ENCODE measurements at places on chromosomes 12 and 14.
A peak's percentile ranks its signal among the peaks of the same experiment; 100 is the strongest.

DNA sequence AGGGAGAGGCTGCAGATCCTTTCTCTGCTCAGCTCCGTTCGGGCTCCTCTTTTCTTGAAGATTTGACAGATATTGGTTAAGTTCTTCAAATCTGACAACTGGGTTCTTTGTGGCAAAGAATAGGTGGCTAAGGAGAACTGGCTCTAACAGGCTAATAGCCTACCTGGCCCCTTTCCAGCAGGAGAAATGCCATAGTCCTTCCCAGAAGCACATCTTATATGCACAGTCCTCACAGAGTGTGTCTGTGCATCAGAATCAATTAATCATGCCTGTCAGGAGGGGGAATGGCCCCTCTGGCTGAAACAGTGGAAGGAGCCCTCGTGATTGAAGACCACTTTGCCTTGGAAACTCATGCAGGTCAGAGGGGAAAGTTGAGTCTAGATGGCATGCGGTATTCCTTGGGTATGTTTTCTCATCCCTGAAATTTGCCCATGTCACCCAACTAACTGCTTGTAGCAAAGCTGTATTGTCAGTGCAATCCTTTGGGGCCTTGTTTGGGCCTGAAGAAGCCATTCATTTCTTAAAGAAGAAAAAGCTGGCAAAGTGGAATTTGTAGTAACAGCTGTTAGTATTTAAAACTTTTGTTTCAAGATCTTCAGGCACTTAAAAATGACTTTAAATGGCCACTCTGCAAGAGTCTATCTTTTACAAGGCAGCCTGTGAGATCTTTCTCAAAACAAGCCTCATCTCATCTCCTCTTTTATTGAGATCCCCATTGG is 251.5 kb downstream of the ZFP36L1 start:
- DNase-seq = no peak

DNA sequence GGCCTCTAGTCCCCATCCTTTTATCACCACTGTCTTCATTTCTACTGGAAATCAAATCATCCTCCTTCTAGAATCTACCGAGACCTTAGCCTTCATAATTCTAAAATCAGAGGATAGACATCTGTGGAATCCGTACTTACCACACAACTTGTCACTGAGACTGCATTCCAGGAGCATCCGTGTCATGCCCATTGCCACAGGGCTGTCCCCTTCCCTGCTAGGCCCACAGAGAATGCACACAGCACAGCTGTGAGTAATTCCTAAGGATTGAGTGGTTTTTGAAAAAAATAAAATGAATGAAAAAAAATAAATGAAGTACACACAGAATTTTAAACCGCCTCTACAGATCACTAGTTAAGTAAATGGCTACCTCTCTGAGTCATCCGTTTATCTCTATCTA is 21.0 kb upstream of the MAGOHB start:
- DNase-seq = no peak

DNA sequence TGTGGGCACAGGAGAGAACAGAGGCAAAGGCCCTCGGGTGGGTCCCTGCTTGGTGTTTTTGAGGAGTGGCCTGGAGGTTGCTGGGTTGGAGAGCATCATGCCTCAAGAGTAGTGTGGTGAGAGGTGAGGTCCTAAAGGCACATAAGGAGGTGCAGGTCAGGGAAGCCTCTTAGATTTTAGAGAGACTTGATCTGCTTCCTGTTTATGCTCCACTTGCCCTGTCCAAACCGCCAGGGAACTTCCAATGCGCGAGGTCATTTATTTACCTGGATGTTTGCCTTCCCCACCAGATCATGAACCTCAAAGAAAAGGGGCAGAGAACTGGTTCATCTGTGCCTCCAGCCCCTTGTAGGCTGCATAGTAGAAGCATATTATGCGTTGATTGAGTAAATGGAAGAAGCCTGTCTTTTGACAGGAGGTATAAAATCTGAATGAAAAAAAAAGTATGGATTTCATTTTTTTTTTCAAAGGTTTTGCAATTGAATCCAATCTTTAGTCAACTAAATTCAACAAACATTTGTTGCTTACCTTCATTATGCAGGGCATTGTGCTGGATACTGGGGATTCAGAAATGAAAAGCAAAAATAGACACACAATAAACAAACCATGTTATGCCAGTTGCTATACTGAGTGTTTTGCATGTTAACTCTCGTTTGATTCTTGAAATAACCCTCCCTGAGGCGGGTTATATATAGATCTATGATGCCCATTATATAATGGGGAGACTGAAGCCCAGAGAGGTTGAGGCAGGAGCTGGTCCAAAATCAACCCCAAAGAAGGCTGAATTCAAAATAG is 485.2 kb downstream of the VRK1 start:
- DNase-seq = no peak

GRCh38 chr14:51697848-51698247 is 46.1 kb downstream of the FRMD6 start:
- DNase-seq = no peak

GRCh38 chr14:103058164-103059055 is 1.1 kb upstream of the CDC42BPB start:
- DNase-seq = no peak

GRCh38 chr12:3705354-3705675 is 47.6 kb downstream of the CRACR2A start:
- DNase-seq = no peak

DNA sequence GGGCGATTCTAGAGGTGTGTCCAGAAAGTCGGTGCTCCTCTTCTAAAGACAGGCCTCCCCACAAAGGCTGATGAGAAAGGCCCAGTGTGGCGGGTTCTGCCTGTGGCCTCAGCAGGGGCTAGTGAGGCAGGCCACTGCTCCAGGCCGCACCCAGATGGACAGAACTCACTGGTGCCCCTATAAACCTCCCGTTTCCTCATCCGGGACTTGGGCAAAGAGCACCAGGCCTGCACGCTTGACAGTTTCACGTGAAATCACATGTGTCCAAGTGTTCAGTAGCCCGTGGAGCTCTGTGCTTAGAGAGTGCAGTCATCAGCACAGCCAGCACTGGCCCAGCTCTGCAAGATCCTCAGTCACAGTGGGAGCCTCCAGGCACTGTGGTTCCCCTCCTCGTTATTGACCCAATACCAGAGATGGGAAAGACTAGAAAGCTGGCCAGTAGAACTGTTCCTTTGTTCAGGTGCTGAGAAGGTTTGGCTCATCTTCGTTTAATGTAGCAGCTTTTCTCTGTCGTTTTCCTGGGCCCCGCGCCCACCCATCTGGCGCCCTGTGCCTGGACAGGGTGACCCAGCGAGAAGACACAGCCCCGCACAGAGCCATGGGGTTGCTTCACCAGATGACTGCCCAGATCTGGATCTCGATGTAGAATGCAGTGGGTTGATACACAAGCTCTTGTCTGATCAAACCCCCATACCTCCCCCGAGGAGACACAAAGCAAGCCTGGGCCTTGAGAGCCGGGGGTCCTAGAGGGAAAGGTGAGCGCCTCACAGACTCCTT is 26.3 kb downstream of the IL31 start:
- no peak for DNase-seq

- no peak for DNase-seq
Observed at GRCh38 chr12:94265966-94266745, 117.8 kb downstream of the PLXNC1 start.

DNA sequence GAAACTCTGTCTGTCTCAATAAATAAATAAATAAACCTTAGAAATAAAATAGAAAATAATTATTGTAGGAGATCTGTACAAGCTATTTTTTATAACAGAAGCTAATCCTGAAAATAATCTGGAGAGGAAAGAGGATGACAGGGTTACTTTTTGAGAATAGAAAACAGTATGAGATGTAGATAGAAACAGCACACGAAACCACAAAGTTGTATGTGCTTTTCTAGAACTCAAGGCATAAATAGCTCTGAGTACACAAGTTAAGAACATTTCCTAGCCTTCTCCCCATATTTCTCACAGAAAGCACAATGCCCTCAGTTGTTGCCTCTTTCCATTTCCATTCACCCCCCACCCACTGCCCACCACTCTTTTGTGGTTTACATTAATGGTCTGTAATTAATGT is 35.7 kb downstream of the SLC38A4 start:
- no peak for DNase-seq

DNA sequence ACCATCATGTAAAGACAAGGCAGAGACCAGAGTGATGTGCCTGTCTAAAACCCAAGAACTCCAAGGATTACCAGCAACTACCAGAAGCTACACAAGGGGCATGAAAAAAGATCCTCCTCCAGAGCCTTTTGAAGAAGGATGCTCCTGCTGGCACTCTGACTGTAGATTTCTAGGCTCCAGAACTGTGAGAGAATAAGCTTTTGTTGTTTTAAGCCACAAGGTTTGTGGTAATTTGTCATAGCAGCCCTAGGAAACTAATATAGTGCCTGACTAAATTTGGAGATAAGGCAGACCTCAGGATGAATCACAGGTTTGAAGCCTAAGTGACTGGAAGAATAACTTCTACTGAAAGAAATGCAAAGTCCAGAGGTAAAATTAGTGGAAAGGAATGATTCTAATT is 132.9 kb downstream of the CEP83 start:
- DNase-seq = no peak

GRCh38 chr14:101008631-101009336 is 105.3 kb upstream of the RTL1 start:
- DNase-seq = no peak

GRCh38 chr14:92898566-92899131 is 24.3 kb upstream of the CHGA start:
- peak; percentile 16 for DNase-seq

- no peak for DNase-seq
Observed at GRCh38 chr14:60848066-60848465, 113.5 kb downstream of the MNAT1 start.

- no peak for DNase-seq
Observed at GRCh38 chr14:73762375-73762822, 48.2 kb upstream of the PNMA1 start.

- no peak for DNase-seq
Observed at GRCh38 chr12:1531153-1531653, 63.2 kb downstream of the FBXL14 start.

- no peak for DNase-seq
Observed at GRCh38 chr12:27965966-27966365, 6.6 kb downstream of the PTHLH start.

DNA sequence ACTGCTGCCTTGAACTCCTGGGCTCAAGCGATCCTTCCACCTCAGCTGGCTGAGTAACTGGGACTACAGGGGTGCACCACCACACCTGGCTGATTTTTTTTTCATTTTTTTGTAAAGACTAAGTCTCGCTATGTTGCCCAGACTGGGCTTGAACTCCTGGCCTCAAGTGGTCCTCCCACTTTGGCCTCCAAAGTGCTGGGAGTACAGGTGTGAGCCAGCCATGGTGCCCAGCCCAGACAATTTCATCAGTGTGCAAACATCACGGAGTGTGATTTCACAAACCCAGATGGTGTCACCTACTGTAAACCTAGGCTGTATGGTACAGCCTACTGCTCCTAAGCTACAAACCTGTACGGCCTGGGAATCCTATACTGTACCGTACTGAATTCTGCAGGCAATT is 6.9 kb upstream of the BCL7A start:
- no peak for DNase-seq
